ENCODE measurements at places on chromosomes 11 and 22.

DNA sequence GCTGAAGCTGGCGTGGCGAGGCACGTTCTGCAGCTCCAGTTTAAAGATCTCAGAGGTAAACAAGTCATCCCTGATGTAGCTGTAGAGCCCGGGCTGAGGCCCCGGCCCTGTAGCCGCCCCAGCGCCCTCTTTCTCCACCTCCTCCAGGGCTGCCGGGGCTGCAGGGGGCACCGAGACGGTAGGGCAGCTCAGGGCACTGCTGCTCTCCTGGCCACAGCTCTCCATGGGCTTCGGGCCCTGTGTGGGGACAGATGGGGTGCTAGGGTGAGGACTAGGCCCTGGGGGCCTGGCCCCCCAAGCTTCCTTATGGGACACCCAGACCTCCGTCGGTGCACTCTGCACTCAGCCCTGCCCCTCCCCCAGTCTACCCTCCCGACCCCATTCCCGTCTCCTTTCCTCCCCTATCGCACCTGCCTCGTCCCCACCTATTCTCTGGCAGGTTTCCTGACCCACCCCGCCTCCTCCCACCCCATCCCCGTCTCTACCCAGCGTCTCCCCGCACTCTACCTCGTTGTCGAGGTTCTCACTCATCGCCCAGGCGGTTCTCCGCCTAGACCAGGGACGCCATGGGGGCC is 559 bp downstream of the RANBP1 start:
- DNase-seq = no peak

DNA sequence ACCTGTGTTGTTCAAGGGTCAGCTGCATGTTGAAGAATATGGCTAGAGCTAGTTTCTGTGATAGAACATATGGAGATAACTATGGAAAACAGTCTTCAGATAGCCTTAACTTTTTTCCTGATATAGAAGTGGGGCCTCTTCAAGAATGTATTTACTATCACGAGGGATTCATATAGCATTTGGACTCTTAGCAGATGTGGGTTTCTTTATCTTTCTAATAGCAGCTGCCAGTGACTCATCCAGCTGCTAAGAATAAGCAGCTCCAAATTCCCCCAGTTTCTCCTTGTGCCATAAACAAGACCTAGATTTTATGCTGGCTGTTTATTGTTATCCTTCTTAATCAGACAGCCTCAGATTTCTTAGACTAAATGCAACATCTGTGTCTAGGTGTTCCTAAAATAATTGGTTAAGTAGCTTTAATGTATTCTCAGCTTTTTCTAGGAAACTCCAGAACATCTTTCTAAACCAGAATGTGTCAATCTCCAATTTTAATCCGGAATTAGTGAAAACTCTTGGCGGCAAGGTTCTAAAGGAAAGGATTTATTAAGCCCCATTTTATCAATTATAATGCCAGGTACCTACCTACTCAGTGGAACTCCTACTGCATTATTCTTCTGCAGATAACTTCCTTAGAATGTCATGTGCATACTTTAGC is 119.8 kb downstream of the CSTPP1 start:
- peak; percentile 58 for DNase-seq

- no peak for DNase-seq
Observed at GRCh38 chr11:93370260-93370659, 39.7 kb downstream of the DEUP1 start.

DNA sequence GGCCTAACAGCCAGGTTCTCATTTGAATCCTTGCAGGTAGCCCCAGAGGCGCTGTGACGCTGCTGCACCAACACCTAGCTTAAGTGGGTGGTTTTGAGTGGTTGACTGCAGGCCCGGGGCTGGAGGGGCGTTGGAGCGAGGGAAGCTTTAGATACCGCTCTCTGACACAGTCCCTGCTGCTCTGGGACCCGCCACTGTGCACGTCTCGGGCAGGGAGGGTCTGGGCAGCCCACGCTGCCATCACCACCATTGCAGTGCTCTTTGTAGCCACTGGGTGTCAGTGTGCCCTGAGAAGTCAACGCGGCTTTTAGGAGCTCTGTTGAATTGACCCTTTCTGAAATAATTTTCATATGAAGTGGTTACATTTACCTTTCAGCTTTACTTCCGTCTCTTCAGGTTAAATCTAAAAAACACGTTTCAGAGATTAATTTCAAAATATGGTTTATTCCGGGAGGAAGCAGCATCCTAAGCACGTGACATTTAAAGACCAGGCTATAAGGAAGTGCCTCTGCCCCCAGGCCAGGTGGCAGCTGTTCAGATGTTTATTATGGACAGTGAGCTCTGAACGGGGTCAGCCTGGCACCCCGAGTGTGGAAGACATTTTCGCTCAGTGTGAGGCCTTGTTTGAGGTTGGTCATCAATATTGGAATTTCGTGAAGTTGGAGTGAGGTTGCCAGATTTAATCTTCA is 30.9 kb upstream of the PARVB start:
- DNase-seq = peak; percentile 74

DNA sequence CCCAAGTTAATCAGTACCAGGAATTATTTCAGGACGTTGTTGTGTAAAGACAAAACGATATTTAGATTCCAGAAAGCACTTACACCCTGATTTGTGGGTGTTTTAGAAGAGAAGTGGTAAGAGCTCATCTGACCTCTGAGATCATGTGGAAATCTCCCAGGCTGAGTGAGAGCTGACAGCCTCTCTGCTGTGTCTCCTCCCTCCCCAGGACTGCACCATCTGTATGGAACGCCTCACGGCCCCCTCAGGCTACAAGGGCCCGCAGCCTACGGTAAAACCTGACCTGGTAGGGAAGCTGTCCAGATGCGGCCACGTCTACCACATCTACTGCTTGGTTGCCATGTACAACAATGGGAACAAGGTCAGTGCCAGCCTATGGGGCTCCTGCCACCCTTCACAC is 20.0 kb downstream of the DTX4 start:
- DNase-seq = no peak

- DNase-seq = peak; percentile 47
Observed at GRCh38 chr11:112903340-112903739, 57.9 kb upstream of the NCAM1 start.

GRCh38 chr11:70399681-70400112 is 1.4 kb downstream of the CTTN start:
- DNase-seq = peak; percentile 17

DNA sequence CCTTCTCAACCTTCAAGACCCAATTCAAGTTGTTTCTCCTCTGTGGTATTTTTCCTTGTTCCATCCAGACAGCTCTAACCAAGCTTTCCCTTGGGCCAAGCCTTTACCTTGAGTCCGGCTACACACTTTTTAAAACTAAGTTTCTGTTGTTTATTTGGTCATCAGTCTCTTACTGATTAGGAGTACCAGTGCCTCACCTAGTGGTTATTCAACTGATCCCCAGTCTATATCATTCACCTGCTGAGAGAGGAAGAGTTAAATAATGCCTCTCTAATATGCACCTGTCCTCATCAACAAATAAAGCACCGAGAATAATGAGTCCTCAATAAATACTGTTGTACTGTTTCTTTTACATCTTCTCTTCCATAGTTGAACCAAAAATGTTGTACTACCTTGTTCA is 160.8 kb downstream of the MSANTD4 start:
- no peak for DNase-seq

DNA sequence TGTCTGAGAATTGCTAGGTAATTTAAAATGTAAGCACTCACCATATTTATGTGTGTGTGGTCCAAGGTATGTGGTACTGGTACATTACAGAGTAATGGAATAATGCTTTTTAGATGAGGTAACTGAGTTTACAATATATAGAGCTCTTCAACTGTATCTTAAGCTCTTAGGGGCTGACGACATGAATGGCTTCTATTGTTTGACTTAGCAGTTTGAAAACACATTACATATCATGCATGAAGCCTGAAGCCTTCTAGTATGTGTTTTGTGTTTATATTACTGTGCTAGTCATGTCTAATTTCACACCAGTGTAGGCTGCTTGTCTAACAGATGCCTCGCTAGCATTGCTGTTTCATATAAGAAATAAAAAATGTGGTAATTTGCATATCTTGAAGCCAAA is 37.2 kb downstream of the GAS2 start:
- peak; percentile 48 for DNase-seq

DNA sequence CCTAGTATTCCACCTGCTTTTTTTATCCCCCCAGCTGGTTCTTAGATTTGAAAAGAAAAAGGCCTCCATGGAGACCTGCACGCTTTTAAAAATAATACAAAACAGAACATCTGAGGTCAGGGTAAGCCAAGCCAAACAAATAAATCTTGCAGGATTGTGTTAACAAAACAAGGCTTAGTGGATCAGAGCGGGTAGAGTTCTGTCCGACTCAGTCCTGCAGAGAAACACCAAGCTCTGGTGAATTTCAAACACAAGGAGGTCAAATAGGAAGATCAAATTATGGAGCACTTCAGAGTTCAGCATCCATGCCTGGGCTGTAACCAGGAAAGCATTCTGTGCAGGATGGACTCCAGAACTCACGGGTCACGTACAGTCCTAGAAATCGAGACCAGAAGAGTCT is 86.9 kb downstream of the SYN3 start:
- no peak for DNase-seq

GRCh38 chr11:15418921-15419320 is 304.2 kb downstream of the INSC start:
- DNase-seq = peak; percentile 100

- no peak for DNase-seq
Observed at GRCh38 chr22:36405221-36405661, 17.5 kb upstream of the MYH9 start.

DNA sequence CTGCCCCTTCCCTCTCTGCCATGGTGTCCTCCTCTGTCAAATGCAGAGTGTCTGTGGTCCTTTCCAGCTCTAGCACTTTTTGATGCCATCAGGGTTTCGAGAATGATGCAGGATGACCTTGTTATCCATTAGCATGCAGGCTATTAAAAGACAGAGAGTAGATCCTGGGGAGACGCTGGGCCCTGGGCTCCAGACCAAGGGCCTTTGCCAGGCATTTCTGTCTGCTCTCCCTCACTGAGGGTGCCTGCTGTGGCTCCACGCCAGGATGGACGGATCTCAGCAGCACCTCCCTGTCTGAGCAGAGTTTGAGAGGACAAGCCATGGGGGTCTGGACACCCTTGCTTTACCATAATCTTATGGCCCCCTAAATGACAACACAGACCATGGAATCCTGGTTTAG is 110.8 kb upstream of the CD82 start:
- no peak for DNase-seq

DNA sequence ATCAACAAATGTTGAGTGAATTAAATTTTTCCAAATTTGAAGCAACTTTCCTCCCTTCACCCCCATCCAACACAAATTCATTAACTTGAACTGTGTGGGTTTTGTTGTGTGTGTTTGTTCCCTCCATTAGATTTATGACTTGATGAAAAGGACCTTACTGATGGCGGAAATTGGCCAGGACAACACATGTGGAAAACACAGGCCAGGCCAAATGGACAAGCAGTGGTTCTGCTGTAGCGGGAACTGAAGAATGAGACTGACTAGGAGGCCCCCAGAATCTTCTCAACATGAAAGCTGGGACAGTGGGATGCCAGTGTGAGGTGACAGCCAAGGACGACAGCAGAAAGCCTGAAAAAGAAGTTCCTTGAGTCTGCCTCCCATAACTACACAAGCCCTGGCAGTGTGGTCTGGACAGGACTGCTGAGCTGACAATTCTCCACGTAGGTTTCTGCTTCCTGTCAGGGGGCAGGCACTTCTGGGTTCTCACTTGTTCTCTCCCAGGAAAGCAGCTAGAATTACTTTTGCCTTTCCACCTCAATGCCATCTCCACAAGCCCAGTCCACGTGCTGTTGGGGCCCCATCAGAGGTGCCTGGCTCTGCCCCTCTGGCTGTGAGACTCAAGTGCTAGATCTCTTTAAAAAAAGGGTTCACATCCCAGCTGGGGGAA is 94.3 kb downstream of the ETS1 start:
- DNase-seq = no peak

DNA sequence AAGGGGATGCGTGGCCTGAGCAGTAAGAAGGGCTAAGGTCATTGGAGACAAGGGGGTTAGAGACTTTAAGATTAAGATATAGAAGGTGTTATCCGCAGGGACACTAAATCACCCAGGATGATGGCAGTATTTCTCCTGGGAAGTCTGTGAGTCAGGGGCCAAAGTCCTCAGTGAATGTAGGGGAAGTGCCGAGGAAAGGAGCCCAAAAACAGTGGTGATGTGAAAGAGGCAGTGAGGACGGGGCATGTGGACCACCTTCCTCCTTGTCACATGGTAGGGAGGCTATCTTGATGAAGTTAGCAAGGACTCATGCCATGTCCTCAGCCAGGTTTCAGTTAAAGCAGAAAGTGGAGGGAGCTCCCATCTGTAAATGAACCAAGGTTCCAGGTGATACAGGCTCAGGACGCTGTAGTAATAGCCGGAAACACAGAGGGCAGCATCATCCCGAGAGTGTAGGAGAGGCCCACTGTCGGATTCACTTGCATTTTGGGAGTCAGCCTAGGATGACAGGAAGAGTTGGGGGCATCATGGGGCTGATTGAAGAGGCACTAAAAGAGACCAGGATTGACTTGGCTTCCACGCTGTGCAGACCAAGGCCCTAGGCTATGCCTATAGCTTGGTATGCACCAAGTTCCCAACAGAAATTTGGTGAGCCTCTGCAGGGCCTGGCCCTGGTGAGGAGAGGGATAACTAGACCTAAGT is 33.5 kb downstream of the WEE1 start:
- no peak for DNase-seq

DNA sequence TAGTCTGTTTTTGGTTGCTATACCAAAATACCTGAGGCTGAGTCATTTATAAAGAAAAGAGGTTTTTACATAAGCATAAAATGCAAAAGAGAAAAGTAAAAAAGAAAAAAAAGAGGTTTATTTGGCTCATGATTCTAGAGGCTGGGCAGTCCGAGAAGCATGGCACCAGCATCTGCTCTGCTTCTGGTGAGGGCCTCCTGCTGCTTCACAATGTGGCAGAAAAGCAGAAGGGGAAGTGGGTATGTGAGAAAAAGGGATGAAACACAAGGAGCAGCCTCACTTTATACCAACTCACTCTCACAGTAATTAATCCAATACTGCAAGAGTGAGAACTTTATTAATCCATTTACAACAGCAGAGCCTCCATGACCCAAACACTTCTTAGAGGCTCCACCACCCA is 47.1 kb downstream of the MTNR1B start:
- DNase-seq = no peak

GRCh38 chr11:10314199-10315072 is 9.6 kb downstream of the ADM start:
- peak; percentile 60 for DNase-seq

GRCh38 chr11:43555186-43555585 is 125.4 kb upstream of the HSD17B12 start:
- DNase-seq = no peak

DNA sequence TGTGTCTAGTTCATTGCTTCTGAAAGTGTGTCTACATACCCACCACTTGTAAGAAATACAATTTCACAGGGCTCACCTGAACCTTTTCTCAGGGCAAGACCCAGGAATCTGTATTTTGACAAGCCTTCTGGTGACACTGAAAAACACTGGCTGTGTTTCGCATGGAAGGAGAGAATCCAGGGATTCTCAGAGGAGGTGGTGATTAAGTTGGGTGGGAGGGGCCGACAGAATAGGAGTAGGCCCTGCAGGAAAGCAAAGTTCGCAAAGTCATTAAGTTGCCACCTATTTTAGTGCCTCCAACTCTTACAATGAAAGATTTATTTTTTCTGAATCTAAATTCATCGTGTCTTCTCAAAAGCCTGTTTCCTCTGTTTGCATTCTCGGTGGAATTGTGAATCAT is 186.8 kb downstream of the FAT3 start:
- no peak for DNase-seq

All from lung (tissue), 17 donors.